ENCODE measurements at places on chromosomes 5 and 9.

- DNase-seq, result no peak
These were observed 158.6 kb upstream of the ALDH1B1 start for GRCh38 chr9:38233796-38234355.

- DNase-seq, result no peak
These were observed 11.8 kb downstream of the ARL14EPL start for GRCh38 chr5:116044073-116044472.

- DNase-seq, result no peak
These were observed 395.4 kb upstream of the WWC1 start for GRCh38 chr5:167895899-167896659.

- DNase-seq, result no peak
These were observed 64.7 kb upstream of the PRLR start for GRCh38 chr5:35294976-35295375.

DNA sequence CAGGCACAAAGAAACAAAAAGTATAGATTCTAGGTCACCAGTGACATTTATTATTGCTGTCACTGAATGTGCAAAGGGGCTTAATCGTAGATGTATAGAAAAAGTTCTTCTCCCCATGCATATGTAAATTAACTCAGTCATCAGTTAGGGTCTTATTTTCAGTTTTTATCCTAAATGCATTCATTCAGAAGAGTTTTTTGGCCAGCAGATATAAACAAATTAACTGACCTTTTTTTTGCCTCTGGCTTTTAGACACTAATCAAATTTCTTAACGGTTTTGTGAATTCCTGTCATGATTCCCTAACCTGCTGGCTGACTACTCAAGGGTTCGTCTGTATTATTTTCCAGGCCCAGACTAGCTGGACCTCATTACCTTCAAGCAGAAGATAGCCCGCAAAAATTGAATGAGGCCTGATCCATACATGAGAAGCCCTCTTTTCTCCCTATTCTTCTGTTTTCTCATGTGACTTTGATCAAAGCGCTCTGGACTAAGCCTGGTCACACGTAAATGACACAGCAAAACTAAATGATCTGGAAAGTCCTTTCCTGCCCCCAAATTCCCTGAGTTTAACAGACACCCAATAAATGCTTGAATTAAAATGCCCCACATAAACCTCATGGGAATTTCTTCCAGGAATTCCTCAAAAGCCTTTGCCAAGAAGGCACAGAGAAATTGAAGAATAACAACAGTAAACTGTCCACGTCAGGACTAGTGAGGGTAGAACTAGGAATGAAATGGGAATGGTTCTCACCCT is 83.7 kb downstream of the MYO10 start:
- DNase-seq, result no peak

DNA sequence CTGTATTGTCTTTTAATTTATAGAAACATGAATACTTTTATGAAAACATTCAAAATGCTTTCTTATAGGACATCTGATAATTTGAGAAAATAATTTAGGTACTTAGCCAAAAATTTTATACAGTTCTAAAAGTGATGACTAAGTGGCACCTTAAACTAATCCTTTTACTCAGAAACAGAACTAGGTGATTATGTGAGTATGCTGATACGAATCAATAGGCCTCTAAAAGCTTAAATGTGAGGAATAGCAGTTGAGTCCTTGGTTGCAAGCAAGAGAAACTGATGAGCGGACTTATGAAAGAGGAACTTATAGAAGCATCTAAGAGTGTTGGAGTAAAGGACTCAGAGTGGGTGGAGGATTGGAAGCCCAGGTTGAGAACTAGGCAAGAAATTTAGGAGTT is 26.4 kb downstream of the ANXA1 start:
- DNase-seq, result no peak

GRCh38 chr5:73654171-73654811 is 28.3 kb downstream of the ARHGEF28 start:
- DNase-seq, result no peak

GRCh38 chr5:66558560-66558959 is 37.6 kb upstream of the MAST4 start:
- DNase-seq, result no peak

DNA sequence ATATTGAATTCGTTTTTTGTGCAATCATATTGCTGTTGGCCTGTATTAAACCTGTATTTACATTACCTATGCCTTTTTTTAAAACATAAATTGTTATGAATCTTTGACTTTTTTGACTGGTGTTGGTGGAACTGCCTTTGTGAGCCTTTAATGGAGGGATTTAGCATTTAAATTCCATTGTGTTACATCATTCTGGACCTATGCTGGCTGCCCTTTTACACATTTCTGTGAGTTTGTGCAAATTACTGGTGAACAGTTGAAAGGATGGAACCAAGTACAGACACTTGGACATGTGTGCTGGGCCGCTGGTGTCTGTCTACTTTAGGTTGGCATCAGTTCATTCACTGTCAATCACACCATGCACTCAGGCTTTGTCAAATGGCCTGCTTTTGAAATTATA is 3.4 kb downstream of the SNX18 start:
- no peak for DNase-seq

- no peak for DNase-seq
These were observed 4.1 kb upstream of the SCAI start for GRCh38 chr9:125147401-125147951.

DNA sequence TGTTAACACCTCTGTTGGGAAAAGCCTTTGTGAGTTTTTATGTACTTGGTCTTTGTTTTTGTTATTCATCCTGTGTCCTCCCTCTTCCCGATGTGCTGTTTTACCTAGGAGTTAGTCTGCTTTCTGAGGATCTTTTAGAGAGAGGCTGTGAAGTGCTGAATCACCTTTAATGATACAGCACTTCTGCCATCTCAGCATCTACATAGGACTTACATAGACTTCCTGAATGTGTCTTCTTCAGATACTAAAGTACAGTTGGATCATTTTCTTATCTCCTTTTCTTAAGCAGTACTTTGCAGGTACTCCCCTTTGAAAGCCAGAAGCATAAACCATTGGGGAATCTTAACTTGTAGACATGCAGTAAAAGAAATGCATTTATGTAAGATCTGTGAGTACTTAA is 31.5 kb downstream of the OTULIN start:
- no peak for DNase-seq

DNA sequence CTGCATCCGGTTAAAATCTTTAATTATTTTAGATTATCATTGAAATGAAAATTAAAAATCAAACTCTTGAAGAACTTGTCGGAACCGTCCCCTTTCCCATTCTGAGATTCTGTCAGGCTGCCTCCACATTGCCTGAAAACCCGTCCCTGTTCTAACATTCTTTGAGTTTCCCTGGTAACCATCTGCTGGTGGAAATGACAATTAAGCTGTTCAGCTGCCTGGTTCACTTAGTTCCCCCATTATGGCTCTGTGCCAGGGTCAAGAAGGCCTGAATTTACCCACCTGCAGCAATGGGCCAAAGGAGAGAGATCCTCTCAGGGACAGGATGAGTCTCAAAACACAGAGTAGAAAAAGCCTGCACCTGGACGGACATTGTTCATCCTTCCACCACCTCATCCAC is 11.8 kb upstream of the TCOF1 start:
- no peak for DNase-seq

- DNase-seq, result no peak
These were observed 188.0 kb downstream of the ELAVL2 start for GRCh38 chr9:23638011-23638410.

DNA sequence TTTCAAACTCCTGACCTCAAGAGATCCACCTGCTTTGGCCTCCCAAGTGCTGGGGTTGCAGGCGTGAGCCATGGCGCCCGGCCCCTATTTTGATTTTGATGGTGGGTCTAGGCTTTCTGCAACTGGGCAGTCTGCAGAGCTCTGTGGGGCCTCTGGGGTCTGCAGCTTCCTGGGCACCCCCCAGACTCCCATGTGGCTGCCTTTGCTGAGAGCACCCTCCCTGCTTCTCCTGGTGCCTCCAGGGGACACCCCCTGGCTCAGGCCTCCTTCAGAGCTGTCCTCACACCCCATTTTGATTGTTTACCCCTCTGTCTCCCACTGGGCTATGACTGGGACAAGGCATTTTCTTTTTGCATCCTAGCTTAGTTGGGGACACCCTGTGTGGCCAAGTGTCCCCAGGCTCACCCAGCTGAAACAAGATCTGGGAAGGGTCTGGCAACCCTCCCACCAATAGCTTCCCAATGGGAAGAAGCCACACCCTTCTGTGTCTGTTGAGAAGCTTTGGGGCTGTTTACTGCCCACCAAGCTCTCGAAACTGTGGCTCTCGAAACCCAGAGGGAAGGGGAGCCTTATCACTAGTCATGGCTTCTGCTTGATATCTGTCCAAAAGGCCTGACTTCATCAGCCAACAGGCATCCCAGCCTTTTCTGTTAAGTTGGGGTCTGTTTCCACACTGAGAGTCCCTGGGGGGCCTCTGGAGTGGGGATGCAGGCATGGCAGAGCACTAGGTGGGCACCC is 204.4 kb upstream of the IER5L start:
- DNase-seq, result no peak

GRCh38 chr9:84916769-84917168 is 247.2 kb downstream of the NTRK2 start:
- DNase-seq, result no peak

DNA sequence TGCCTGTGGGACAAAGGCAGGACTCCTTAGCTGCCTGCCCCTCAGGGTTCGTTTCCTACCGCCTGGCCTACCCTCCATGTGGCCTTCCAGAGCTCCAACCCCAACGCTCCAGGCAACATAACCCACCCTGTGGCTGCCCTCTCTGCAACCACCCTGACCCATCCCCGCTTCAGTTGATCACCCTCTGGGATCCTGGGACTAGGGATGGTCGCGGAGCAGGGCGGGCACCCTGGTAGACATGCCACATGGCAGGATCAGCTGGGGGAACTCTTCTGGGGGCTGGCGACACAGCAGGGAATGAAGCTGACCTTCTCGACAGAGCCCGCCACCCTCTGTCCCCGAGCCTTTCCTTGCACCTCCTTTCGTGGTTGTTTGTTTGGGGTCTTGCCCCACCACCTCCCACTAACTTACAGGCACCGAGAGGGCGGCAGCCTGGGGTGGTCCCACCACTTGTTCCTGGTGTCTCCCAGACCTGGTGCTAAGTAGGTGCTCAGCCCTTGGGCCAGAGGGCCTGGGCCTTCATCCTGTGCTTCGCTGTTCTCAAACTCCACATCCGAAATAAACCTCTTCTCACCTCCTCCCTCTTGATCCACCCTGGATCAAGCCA is 243.1 kb downstream of the PBX3 start:
- no peak for DNase-seq

DNA sequence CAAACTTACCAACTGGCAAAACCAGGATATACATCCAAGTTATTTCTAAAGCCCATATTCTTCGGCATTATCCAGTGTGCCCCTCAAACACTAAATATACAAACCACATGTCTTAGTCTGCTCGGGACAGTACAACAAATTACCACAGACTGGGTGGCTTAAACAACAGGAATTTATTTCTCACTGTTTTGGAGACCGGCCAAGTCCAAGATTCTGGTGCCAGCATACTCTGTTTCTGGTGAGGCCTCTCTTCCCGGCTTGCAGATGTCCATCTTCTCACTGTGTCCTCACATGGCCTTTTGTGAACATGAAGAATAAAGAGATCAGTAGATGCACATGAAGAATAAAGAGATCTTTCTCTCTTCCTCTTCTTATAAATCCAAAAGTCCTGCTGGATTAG is 12.9 kb upstream of the SLCO6A1 start:
- DNase-seq, result no peak

DNA sequence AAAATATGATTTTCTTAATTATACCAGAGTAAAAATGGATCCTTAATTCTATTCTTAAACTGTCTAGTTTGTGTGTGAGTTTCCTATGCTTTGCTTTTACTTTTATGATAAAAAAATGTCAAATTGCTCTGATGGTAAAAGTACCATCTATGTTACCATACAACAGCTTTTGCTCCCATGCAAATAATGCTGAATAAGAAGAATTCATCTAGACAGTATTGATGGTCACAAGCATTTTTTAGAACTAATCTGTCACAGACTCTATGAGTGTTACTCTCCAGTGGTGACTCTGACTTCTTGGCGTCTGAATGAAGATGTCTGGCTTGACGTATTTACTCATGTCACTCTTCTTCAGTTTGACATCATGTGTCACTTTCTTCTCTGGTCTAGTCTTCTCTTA is 608.1 kb upstream of the RORB start:
- no peak for DNase-seq

DNA sequence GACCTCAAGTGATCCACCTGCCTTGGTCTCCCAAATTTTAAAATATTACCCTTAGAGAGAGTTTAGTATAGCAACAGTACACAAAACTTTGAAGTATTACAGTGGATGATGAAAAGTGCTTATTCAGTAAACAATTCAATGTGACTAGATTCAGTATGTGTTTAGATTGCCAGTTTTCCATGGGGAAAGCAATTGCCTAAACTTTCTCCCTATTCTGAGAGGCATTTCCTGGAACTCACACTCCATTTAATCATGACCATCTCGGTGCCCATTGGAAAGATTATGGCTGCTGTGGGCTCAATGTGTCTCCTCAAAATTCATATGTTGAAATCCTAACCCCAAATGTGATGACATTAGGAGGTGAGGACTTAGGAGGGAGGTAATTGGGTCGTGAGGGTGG is 38.9 kb upstream of the MYO10 start:
- DNase-seq, result no peak

DNA sequence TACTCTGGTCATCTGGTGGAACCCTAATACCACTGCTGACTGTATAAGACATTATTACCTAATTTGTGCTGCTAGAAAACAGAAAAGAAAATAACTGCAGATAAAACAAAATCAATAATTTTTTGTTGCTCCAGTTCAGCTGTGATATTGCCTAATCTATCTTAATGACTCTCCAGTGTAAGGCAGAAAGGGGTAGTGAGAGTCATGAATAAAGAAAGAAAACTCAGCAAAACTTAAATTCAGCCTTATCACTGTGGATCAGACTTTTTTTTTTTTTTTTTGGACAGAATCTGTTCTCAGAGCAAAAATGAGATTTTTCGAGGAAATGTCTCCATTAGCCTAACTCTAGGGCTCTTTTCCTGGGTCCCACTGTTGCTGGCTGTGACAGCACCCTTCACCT is 1.1 kb upstream of the DOCK2 start:
- no peak for DNase-seq

GRCh38 chr5:39517800-39518199 is 93.0 kb upstream of the DAB2 start:
- DNase-seq, result no peak

DNA sequence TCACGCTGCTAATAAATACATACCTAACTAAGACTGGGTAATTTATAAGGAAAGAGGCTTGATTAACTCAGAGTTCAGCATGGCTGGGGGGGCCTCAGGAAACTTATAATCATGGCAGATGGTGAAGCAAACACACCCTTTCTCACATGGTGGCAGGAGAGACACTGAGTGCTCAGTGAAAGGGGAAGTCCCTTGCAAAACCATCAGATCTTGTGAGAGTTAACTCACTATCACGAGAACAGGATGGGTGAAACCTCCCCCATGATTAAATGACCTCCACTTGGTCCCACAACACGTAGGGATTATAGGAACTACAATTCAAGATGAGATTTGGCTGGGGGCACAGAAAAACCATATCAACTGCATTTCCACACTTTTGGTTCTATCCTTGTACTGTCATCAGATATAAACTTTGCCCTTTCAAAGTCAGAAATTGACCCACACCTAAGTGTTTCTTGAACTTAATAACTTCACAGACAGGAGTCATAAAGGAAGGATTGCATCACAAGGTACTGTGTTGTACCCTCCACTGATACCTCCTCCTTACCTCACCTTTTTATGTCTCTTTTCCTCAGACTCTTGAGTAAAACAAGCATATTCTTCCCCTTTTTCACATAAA is 319.1 kb upstream of the PIK3R1 start:
- DNase-seq, result no peak

Measured in renal cortex interstitium (tissue), 15 donors.